ENCODE measurements at places on chromosomes 2 and 18.

DNA sequence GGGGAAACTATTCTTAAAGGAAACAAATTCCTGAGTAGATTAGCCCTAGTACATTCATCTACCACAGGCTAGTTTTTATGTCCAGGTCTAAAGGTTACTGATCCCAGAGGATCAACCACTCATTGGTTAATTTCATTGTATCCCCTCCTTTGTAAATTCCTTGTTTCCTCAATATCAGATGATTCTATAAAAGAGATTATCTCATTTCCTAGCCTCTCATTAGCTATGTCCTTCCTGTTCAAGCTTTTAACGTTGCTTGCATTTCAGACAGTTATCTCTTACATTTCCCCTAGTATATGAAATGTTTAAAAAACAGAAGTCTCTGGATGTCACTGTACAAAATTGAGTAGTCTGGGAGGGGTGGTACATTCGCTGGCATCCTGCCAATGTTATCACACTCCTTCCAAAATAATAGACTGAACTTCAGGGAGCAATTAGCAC is 24.2 kb upstream of the ARMC9 start:
- DNase-seq = no peak

- no peak for DNase-seq
Measured at GRCh38 chr2:144412709-144413108, 107.2 kb downstream of the ZEB2 start.

GRCh38 chr2:82139979-82140611 is 1835.5 kb upstream of the LRRTM1 start:
- no peak for DNase-seq

GRCh38 chr2:55102056-55102812 is 52.0 kb upstream of the RTN4 start:
- no peak for DNase-seq

DNA sequence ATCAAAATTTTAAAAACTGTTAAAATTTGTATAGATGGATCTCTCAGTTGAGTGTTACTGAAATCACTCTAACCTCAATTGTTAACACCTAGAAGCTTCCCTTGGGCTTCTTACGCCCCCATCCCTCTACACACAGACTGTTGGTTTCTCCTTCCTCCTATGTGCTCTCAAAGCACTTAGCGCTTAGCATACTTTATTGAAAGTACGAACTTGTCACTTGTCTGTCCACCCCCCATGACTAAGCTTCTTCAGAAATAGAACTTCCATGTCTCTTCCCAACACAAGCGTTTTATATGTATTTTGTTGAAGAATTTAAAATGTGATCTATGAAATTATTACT is 441 bp downstream of the MPHOSPH10 start:
- peak; percentile 6 for DNase-seq

GRCh38 chr18:12606592-12607315 is 51.2 kb downstream of the SPIRE1 start:
- DNase-seq = peak; percentile 11

DNA sequence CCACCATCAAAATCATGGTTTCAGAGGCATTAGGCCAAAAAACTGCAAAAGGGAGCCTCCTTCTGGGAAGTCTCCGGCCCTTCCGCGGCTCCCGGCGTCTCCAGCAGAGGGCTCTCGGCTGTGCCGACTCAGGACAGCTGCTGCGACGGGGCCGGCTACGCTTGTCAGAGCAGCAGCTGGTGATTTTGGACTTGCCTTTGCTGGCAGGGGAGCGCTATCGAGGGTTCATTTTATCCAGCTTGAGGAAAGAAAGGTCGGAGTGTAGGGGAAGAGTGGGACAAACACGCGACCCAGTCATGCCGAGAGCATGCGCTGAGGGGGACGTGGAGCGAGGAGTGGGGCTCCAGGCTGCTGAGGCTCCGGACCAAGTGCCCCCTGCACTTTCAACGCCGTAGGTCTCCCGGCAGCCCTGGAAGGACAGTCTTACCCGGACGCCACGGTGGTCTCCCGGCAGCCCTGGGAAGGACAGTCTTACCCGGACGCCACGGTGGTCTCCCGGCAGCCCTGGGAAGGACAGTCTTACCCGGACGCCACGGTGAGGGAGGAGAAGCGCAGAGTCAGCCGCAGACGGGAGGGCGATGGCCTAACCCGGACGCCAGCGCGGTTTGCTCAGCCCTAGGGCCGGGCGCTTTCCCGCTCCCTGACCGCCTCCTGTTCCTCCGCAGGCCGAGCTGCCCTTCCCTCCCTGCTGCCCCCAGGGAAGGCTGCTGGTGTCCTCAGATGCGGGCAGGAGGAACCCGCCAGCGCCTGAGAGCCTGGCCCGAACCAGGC is 21.7 kb downstream of the DDX18 start:
- DNase-seq = peak; percentile 85

GRCh38 chr18:23730857-23731256 is 41.6 kb downstream of the LAMA3 start:
- no peak for DNase-seq

DNA sequence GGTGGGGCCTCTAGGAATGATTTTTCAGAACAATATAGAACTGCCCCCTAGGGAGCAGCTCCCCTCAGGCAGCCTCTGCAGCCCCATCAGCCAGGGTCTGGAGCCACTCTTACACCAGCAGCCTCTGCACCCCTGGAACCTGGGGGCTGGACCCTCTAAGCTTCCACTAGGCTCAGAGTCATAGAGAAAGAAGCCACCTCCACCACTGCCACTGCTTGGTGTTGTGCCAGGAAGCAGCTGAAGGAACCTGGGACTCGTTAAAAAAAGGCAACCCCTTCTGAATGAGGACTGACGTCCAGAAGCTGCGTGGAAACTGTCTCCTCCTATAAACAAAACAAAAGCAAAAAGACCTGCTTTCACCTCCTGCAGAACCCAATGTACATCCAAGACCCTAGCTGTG is 98.1 kb upstream of the HS6ST1 start:
- DNase-seq = no peak

GRCh38 chr2:233129351-233129978 is 69.3 kb downstream of the INPP5D start:
- no peak for DNase-seq

GRCh38 chr2:159356053-159356554 is 69.6 kb upstream of the WDSUB1 start:
- DNase-seq = no peak

DNA sequence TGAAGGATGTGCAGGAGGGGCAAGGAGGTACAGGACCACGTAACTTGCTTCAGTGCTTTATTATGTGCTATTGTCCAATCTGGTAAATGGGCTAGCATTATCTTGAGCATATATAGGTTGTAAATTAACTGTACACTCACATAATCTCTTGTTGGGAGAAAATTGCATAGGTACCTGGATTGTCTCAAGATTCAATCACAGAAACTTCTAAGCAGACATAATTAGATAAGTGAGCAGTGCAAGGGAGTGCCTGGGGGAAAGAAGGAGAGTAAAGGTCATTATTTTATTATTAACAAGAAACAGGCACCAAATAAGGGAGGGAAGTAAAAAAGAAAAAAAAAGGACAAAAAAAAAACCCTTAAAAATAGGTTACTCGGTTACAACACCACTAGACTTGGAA is 186.2 kb downstream of the MBD5 start:
- no peak for DNase-seq

GRCh38 chr2:131094463-131095281 is 1.4 kb upstream of the FAM168B start:
- DNase-seq = no peak

DNA sequence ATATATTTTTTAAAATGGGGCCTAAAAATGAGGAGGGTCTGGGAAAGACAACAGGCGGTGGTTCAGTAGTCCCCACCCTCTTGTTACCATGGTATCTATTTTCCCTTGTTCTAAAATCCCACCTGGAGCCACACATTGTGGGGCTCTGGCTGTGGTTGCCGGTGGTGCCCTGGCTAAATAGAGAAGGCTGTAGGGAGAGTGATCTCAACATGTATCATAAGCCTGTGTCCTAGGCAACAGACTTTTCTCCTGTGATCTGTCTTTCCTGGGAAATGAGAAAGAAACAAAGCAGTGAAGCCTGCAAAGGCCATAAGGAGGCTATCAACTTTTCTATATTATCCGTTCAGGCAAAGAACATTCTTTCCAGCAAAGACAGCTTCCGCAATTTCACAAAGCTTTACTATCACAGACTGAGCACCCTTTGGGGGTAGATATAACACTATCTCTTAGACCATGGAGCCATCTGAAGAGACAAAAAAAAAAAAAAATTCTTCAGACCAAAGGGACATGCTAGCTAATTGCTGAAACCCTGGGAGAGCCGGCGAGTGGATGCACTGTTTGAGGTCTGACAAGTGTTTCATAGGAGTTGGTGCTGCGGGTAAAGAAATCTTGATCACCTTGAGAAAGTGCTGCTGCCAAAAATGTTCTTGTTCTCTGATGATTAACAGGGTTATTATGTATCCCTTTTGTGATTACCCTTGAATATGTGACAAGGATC is 879.2 kb upstream of the DDX18 start:
- DNase-seq = no peak

DNA sequence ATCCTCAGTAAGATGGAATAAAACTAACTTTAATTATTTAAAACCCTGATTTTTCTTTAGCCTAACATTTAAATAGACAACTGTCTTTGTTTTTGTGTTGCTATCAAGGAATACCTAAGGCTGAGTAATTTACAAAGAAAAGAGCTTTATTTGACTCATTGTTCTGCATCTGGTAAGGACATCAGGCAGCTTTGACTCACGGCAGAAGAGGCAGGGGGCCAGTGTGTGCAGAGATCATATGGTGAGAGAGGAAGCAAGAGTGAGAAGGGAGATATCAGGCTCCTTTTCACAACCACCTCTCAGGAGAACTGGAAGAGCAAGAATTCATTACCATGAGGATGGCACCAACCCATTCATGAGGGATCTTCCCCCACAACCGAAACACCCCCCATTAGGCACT is 64.6 kb upstream of the TFPI start:
- DNase-seq = peak; percentile 13

DNA sequence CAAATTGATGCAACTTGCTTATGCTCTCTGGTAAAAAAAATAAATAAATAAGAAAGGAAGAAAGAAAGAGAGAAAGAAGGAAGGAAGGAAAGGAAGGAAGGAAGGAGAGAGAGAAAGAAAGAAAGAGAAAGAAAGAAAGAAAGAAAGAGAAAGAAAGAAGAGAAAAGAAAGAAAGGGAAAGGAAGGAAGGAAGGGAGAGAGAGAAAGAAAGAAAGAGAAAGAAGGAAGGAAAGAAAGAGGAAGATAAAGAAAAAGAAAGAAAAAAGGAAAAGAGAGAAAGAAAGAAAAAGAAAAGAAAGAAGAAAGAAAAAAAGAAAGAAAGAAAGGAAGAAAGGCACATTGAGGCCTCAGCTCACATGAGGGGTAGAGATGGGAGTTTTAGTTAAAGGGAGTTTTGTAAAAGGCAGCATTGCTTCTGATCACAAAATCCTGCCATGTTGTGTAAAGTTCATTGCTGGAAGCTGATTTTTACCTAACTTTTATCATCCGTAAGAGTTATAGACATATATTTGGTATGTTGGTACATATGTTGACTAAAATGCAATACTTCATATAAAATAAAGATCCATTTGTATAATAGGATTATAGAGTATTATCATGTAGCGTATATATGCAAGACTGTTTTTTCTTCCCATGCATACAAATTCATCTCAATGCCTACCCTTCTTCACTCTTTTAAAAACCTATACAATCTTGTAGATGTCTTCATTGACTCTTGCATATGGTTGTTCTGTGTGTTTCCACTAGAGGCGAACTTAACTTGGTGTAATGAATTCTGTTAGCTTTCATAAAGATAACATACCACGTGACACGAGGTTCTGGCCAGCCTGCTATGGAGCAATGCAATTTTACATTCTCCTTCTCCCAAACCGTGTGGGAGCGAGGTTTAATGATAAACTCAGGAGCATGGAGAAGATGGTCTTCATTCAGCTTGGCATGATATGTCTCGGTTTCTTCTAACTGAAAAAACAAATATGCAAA is 32.8 kb downstream of the MYOM1 start:
- no peak for DNase-seq

- DNase-seq = peak; percentile 20
Measured at GRCh38 chr18:46097431-46097800, 680 bp downstream of the ATP5F1A start.

DNA sequence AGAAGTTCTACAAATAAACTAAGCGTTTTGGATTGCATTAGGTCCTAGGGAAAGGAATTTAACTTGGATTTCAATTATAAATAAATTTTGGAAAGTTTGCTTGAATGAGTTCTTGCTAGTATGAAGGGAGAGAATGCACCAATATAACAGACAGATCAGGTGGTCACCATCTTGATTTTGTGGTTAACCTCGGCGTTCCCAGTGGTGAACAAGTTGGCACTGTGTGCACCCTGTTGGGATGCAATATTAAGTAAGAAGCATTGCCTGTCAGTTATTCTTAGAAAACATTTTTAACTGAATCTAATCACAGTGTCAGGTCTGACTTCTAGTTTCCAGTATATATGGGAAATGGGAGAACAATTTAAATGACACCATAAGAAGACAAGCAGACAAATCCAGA is 673.4 kb downstream of the SLC4A3 start:
- no peak for DNase-seq

DNA sequence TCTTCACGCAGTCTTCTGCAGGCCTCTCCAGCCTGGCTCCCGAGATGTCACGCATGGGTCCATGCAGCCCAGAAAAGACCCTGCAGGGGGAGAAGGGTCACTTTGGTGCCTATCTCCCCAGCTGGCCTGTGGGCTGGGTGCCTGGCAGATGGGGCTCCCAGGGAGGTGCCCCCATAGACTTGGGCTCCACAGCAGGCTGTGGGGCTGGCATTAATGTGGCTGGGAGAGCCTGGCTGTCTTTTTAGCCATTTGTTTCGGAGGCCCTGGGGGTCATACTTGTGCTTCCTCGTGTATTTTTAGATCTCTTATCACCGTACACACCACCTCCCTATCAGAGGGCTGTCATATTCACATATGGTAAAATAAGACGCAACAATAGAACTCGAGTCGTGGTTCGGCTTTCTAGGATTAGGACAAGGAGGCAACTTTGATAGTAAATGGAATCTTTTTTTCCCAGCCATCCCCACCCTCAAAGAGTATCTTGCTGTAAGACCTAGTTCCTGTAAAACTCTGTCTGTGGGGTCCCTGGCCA is 74.5 kb downstream of the LRRFIP1 start:
- DNase-seq = no peak

DNA sequence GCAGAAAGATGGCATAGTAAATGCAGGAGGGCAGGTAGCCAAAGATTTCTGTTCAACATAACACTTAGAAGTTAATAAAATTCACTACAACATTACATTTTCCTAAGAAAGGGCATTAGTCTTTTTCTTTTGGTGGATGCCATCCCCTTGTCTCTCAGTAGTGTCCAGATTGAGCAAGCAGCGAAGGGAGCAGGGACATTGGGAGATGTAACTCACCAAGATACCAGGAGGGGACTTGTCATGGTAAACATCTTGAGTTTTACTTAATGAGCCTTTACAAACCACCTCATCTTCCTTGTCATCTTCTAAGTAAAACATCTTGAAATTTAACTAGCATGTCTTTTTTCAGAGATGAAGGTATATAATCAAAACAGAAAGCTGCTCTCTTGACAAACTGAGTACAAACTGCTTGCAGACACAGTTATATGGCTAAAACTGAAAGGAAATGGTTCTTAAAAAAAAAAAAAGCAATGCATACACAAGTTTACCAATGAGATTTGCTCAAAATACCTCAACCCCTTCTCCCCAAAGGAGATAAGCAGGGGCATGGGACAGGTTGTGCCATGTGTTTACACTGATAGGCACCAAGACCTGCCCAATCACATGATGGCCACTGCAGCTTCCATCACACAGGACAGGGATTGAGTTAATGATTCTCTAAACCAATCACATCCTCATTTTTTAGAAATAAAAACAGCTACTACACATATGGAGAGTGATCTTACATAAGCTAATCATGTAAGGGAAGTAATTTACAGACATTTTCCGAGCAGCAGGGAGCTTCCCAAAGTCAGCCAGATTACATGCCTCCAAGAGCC is 30.3 kb downstream of the LPIN2 start:
- DNase-seq = no peak
